Central memory CD8-positive, alpha-beta T cell (primary cell): ENCODE measurements at places on chromosomes 7 and 10.

DNA sequence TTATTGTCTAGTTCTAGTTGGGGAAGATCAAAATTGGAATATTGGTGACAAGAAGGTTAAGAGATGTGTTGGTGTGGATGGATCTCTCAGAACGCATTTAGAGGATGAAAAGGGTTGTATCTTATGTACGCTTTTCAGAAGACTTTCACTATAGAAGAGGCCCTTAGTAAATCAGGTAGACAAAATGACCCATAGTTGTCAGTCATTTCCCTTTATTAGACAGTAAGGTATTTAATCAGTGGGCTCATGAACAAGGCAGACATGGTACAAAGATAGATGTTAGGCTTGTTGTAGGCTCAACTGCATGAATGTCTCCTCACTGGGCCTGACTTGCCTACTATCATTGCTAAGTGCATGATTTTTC is 359.2 kb downstream of the PHF14 start:
- no peaks in the 10 kb centered on the region for H3K36me3 ChIP-seq
- no peak overlapping the region for H3K27ac ChIP-seq
- no peak overlapping the region for H3K4me3 ChIP-seq
- no peak for DNase-seq
- peaks cover 4% of the 10 kb centered on the region for H3K27me3 ChIP-seq

DNA sequence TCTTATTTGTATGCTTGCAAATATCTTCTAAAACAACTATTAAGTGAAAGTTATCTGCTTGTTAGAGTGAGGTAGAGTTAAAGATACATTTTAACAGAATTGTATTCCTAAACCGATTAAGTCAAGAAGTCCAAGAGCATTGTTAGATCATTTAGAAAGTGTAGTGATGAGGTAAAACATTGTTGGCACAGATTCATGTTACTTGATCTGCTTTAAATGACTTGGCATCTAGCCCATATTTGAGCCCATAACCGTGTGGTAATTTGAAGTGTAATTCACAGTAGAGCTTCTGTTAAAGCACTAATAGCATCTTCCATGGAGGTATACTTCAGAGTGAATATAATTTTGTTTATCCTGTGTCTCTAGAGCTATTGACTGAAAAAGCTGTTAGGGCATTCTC is 62.1 kb downstream of the PTEN start:
- H3K27ac ChIP-seq = no peak overlapping the region
- no peak for DNase-seq
- peaks cover 84% of the 10 kb centered on the region for H3K4me1 ChIP-seq

- DNase-seq = no peak
- no peak overlapping the region for H3K4me3 ChIP-seq
- no peaks in the 10 kb centered on the region for H3K27me3 ChIP-seq
- no peaks in the 10 kb centered on the region for H3K36me3 ChIP-seq
- peaks cover 22% of the 10 kb centered on the region for H3K4me1 ChIP-seq
Measured at GRCh38 chr10:61313460-61313859, 139.7 kb downstream of the TMEM26 start.

DNA sequence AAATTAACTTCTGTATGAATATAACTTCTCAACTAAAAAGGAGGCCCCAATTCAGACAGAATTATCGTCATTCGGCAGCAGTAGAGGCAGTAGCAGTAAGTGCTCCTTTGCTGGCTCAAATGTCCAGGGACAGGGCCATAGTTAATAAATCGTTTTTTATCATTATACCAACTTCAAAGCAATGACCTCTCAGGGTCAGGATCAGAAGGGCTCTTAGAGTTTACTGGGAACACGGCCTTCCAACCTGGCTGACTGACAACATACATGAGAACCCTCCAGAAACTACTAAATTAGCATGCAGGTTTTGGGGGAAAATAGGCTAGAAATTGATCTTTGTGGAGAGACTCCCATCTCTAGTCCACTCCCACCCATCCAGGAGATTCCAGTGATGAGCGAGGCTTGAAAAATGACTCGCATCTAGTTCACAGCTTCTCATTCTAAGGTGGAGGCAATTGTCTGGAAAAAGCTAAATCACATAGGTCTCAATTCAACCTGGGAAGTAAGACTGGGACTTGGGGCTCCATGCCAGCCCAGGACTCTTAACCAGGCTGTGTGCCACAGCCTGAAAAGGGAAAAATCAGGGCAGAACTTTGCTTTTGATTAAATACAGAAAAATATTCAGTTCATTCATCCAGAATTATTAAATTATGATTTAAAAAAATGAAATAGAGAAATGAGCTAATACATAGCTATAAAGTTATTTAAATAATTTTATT is 84.6 kb downstream of the ABLIM1 start:
- H3K27ac ChIP-seq = no peak overlapping the region
- no peak for DNase-seq
- no peak overlapping the region for H3K4me3 ChIP-seq
- no peaks in the 10 kb centered on the region for H3K36me3 ChIP-seq
- no peaks in the 10 kb centered on the region for H3K27me3 ChIP-seq
- H3K4me1 ChIP-seq = no peaks in the 10 kb centered on the region

DNA sequence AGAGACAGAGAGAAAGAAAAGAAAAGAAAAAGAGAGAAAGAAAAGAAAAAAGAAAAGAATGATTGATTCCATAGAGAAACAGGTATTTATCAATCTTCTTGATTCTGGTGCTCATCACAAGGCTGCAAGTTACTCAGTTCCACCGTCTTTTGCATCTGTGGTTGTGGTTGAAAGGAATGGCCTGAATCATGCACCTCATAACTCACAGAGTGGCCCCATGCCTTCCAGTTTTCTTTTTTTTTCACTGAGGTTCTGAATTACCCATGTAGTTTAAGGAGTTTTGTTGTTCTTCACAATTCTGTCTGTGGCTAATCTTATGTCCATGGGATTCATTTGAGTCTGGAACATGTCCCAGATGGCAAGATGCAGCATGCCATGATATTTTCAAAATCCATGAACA is 156.0 kb downstream of the ZNF33B start:
- H3K36me3 ChIP-seq = peaks cover 2% of the 10 kb centered on the region
- H3K27me3 ChIP-seq = peaks cover 24% of the 10 kb centered on the region
- no peak overlapping the region for H3K27ac ChIP-seq
- H3K4me1 ChIP-seq = no peaks in the 10 kb centered on the region
- H3K4me3 ChIP-seq = no peak overlapping the region
- DNase-seq = no peak

DNA sequence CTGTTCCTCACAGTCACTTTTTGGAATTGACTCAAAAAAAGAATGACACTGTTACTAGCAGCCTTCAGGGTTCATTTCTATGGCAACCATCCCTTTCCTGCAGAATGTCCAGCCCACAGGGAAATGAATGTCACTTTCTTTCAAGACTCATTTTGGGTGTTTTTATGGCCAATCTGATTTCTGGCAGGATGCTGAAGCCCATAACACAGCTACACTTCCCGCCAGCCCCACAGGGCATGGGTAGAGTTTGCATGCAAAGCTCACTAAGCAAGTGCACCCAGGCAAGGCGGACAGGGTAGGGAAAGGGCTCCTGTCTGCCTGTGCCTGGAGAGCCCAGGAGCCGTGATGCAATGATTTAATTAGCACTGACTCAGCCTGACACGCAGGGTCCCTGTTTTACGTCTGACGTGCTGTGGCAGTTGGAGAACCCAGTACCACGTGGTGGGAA is 26.1 kb upstream of the GPAM start:
- no peak for DNase-seq
- no peaks in the 10 kb centered on the region for H3K4me1 ChIP-seq
- no peak overlapping the region for H3K4me3 ChIP-seq
- no peaks in the 10 kb centered on the region for H3K36me3 ChIP-seq
- H3K27ac ChIP-seq = no peak overlapping the region

DNA sequence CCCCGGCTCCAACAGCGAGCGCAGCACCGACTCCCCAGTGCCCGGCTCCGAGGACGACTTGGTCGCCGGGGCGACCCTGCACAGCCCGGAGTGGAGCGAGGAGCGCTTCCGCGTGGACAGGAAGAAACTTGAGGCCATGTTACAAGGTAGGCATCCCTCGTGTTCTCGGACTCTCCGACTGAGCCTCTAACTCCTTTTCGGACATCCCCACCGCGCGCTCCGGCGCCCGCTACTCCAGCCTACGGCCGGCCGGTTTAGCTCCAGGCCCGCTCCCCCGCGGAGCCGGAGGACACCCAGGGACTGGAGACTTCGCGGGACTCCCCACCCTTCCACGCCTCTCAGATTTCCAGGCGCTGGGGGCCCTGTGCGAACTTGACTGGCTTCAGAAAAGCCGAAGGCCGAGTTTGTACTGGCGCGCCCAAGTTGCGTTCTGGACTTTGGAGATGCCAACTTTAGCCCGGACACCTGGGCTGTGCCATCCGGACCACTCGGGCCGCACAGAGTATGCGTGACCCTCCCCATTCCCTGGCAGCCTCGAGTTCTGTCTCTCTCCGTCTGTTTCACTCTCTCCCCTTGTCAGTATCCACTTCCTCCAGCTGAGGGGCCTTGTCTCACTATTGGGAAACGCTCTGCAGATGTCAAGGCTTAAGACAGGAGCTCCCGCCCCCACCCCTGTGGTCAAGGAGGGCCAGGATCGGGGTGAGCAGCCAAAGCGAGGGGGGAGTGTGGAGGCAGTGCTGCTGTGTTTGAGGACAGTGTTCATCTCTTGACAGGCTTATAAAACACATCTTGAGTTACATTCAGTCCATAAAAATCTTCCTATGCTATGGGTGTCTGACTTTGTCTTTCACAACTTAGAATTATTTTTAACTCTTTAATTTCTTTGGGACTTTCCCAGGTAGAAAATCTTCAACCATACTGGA is 777 bp downstream of the BICC1 start:
- no peak for DNase-seq
- peaks cover 2% of the 10 kb centered on the region for H3K36me3 ChIP-seq
- H3K4me1 ChIP-seq = peaks cover 6% of the 10 kb centered on the region

DNA sequence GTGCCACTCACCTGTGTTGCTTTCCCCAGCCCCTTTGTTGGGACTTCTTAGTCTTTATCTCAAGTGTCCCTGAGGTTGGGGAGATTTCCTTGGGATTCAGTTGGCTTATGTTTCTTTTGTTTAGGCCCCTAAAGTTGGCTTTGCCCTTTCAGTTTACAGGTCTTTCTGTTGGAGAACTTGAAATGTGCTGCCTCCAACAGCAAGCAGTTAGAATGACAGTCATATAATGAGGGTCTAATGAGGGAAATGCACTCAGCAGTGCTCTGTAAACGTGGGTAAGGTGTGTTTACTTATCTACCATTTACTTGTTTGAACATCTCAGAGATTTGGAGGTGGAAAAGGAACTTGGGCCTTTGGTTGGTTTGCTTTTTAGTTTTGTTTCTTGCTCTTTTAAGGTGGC is 191.4 kb upstream of the STK17A start:
- H3K27me3 ChIP-seq = peaks cover 31% of the 10 kb centered on the region
- H3K4me3 ChIP-seq = no peak overlapping the region
- no peak overlapping the region for H3K27ac ChIP-seq
- no peak for DNase-seq
- no peaks in the 10 kb centered on the region for H3K36me3 ChIP-seq
- H3K4me1 ChIP-seq = no peaks in the 10 kb centered on the region

DNA sequence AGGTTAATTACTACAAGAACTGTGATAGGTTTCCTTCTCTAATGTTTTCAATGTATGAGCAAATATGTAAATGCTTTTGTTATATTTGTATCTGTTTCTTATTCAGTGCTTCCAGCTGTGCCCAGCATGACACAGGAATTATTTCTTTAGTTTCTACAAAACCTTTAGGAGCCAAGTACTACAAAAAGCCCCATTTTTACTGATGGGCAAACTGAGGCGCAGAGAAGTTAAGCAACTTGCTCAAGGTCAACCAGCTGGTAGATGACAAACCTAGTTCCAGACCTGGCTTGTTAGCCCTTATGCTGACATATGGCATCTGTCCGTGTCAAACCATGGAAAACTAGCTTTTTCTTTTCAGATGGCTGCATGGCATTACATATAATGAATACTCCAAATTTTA is 134.6 kb downstream of the JAZF1 start:
- peaks cover 22% of the 10 kb centered on the region for H3K4me1 ChIP-seq
- H3K27me3 ChIP-seq = no peaks in the 10 kb centered on the region
- no peak overlapping the region for H3K4me3 ChIP-seq
- DNase-seq = no peak
- no peak overlapping the region for H3K27ac ChIP-seq

DNA sequence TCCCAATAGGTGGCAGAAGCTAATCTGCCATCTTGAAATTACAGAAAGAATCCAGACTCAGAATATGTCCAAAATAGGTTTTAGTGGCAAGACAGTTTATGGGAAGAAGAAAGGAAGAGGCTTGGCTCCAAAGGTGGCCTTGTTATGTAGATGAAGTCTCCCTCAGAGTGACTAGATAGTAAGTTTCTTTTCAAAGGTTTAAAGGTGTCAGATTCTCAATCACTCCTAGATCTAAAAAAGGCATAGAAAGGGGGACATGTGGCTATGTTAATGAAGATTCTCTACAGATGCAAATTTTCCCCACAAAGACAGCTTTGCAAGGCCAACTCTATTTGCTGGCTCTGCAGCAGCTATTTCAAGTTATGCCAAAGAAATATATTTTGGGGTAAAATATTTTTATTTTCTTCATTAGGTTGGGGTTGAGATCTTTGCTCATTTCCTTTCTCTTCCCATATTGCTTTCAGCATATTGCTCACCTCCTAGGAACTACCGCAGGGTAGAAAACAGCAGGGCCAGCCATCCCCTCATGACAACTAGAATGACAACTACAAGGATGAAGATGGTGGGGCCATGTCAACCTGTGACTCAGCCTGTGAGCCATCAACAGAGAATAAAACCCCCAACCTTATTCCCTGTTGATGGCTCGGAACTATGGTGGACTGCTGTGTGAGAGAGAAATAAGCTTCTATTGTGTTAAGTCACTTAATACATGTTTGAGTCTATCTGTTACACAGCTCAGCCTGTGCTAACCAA is 274.0 kb upstream of the GALNT17 start:
- no peak overlapping the region for H3K4me3 ChIP-seq
- DNase-seq = no peak
- no peak overlapping the region for H3K27ac ChIP-seq
- H3K36me3 ChIP-seq = no peaks in the 10 kb centered on the region
- no peaks in the 10 kb centered on the region for H3K4me1 ChIP-seq
- H3K27me3 ChIP-seq = peaks cover 16% of the 10 kb centered on the region

DNA sequence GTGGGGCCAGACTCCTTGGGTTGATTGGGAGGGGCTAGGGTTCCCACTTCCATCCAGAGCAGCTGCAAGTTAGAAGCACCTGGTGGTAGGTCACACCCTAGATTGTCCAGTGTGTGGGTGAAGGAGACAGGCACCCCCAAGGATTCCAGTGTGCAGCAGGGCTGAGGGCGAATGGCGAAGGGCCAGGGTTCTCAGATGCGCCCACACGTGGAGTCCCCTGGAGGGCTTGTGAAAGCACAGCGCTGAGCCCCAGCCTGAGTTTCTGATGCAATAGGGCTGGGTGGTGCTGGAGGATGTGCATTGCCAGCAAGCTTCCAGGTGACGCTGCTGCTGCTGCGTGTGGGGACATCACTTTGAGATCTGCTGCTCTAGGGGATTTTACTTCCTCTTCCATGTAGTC is 25.4 kb downstream of the TBATA start:
- H3K27ac ChIP-seq = no peak overlapping the region
- H3K36me3 ChIP-seq = peaks cover 5% of the 10 kb centered on the region
- H3K4me3 ChIP-seq = no peak overlapping the region
- H3K27me3 ChIP-seq = no peaks in the 10 kb centered on the region

DNA sequence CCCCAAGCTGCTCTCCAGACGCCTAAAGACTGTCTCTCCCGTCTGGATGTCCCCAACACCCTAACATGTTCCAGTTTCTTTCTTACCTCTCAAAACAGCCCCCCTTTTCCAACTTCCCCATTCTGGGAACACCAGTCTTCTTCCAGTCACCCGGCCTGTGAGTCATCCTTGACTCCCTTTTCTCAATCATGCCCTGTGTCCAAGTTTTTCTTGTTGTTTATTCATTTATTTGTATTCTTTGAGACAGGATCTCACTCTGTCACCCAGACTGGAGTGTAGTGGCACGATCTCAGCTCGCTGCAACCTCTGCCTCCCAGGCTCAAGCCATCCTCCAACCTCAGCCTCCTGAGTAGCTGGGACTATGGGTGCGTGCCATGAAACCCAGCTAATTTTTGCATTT is 15.6 kb downstream of the SNX10 start:
- H3K27ac ChIP-seq = no peak overlapping the region
- DNase-seq = no peak
- peaks cover 14% of the 10 kb centered on the region for H3K4me1 ChIP-seq
- H3K27me3 ChIP-seq = no peaks in the 10 kb centered on the region
